ENCODE measurements at places on chromosomes 6 and 20.

- DNase-seq, result no peak
Observed at GRCh38 chr20:61497029-61497627, 245.1 kb downstream of the CDH4 start.

- no peak for DNase-seq
Observed at GRCh38 chr20:63061051-63061770, 54.4 kb upstream of the BHLHE23 start.

- no peak for DNase-seq
Observed at GRCh38 chr6:23870496-23870895, 255.5 kb upstream of the NRSN1 start.

DNA sequence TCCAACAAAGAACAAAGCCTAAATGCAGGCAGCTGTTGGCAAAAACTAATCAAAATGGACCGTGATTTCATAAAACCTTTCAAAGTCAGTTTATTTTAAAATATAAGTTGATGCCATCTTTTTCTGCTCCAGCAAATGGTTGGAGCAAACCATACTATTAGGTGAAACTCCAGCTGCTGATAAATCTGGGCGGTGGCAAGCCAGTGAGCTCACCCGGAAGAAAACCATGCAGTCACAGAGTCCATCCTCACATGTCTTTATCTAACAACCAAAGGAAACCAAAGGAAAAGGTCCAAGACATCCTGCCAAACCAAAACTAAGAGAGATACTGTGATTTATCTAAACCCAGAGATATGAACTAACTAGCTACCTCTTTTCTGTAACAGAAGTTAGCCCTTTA, 72.6 kb downstream of the HIVEP2 start:
- DNase-seq, result peak; percentile 87

- peak; percentile 60 for DNase-seq
Observed at GRCh38 chr6:12605888-12606345, 110.7 kb upstream of the PHACTR1 start.

GRCh38 chr6:7916959-7917358, 6.4 kb upstream of the TXNDC5 start:
- DNase-seq, result no peak

- DNase-seq, result no peak
Observed at GRCh38 chr6:4883298-4883697, 107.1 kb downstream of the CDYL start.

GRCh38 chr20:9977629-9978028, 57.2 kb upstream of the ANKEF1 start:
- DNase-seq, result no peak

- DNase-seq, result no peak
Observed at GRCh38 chr6:130958468-130958867, 104.6 kb downstream of the EPB41L2 start.

GRCh38 chr6:38345586-38345985, 294.1 kb downstream of the BTBD9 start:
- no peak for DNase-seq

- no peak for DNase-seq
Observed at GRCh38 chr6:130888246-130888645, 61.0 kb downstream of the SMLR1 start.

DNA sequence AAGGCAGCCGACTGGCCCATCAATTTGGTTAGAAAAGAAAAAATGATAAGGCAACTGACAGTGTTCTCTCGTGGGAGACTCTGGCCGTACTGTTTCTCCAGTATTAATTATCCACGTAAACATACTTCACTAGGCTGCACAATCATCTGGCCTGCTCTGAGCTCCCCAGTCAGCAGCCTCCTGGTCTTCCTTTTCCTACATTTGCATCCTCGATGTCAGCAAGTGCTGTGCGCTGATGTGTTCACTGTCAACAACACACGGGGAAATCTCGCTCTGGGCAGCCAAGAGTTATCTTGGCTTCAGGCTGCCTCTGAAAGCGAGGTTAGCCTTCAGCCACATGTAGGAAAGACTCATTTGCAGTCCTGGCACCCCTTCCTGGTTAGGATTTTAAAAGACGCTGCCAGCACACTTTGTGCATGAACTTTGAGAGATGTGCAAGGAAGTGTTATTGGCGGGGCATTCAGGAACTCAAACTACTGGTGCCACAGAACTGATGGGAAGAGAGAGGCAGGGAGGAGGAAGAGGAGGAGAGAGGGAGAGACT, 460.5 kb upstream of the ARID1B start:
- no peak for DNase-seq

DNA sequence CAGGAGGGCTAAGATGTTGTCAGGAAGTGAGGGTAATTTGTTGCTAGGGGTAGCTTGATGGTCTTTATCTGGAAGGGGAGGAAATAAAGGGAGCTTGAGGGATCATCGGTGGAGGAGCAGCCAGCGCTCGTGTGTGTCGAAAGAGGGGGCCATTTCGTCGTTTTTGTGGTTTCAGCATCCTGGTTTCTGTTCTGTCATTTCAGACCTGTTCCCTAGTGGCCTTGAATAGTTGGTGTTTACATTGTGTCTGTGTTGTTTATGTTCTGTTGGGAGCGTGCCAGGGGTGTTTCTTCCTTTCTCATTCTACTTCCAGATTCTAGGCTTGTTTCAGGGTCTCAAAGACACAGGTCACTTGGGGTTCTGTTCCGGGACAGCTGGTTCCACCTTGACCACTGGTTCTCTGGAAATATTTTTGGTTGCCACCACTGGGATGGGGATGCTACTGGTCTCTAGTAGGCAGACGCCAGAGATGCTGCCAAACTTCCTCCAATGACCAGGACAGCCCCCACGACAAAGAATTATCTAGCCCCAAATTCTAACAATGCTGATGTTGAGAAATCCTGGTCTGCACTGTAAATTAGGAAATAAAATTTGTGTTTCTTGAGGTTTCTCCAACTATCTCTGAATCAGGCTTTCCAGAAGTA, 113.9 kb upstream of the NAA20 start:
- no peak for DNase-seq

DNA sequence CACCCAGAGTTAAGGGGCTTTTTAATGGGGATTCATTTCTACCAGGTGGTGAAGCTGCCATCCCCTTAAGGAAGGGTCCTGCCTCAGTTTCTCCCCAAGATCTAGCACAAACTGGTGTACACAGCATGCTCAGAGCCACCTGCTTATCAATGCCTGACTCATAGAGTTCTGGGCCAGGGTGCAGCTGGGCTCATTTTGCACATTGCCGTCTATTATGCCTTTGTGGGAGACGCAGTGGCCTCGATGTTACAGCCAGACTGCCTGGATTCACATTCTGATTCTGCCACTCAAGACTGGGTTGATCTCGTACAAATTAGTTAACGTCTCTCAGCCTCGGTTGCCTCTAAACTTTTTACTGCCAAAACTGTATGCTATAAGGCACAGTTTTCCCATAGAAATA, 365.7 kb downstream of the ZFAND3 start:
- DNase-seq, result no peak

DNA sequence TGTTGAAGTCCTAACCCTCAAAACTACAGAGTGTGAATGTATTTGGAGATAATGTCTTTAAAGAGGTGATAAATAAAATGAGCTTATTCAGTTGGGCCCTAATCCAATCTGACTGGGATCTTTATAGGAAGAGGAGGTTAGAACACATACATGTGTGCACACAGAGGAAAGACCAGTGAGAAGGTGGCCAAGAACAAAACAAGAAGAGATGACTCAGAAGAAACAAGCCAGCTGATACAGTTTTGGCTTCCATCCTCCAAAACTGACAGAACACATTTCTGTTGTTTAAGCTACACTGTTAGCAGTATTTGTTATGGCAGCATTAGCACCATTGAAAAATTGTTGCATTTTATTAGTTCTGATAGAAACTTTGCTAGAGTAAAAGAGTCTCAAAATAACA, 609.3 kb upstream of the IMPG1 start:
- no peak for DNase-seq

- DNase-seq, result no peak
Observed at GRCh38 chr6:36289281-36289878, 19.5 kb downstream of the PNPLA1 start.

- DNase-seq, result no peak
Observed at GRCh38 chr6:157560691-157561413, 179.9 kb downstream of the ZDHHC14 start.

GRCh38 chr6:90545448-90545847, 41.4 kb downstream of the MAP3K7 start:
- DNase-seq, result no peak

GRCh38 chr20:47574616-47575364, 73.1 kb downstream of the NCOA3 start:
- DNase-seq, result no peak

- no peak for DNase-seq
Observed at GRCh38 chr20:38113401-38114325, 51.4 kb downstream of the TGM2 start.

DNA sequence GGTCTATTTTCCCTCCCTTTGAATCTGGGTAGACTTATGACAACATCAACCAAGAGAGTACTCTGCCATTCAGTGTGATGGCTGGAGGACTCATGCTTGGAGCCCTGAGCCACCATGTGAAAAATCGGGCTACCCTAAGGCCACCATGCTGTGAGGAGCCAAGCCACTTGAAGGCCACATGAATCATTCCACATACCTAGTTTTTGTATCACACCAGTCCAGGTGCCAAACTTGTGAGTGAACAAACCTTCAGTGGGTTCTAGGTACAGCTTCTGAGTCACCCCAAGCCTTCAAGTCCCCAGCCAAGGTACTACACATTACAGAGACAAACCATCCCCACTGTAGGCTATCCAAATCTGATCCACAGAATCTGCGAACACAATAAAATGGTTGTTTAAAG, 37.4 kb upstream of the E2F3 start:
- no peak for DNase-seq

DNA sequence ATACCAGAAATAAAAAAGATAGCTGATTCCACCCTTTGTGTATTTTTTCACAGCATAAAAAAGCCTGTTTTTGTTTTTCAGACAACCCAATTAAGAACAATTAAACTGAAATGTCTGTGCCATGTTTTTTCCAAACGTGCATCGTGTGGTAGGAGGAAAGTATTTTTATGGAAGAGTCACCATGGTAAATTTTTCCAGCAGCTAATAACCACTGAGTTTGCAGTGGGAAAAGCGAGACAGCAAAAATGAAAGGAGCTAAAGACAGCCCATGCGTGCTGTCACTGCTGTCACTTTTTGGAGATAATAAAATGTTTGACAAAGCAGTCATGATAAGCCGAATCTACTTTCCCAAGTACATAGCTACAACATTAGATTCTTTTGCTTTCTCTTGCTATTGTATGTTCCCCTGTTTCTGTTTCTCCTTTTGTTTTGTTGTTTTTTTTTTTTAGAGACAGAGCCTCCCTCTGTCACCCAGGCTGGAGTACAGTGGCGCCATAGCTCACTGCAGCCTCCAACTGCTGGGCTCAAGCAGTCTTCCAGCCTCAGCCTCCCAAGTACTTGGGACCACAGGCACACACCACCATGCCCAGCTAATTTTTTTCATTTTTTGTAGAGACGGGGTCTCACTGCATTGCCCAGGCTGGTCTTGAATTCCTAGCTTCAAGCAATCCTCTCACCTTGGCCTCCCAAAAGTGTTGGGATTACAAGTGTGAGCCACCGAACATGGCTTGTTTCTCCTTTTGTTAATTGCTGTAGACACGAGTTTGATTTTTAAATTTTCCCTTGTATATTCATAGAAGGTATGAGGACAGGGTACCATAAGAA, 261.3 kb downstream of the TMEM242 start:
- no peak for DNase-seq

GRCh38 chr6:158374020-158374419, 61.8 kb downstream of the TULP4 start:
- no peak for DNase-seq

DNA sequence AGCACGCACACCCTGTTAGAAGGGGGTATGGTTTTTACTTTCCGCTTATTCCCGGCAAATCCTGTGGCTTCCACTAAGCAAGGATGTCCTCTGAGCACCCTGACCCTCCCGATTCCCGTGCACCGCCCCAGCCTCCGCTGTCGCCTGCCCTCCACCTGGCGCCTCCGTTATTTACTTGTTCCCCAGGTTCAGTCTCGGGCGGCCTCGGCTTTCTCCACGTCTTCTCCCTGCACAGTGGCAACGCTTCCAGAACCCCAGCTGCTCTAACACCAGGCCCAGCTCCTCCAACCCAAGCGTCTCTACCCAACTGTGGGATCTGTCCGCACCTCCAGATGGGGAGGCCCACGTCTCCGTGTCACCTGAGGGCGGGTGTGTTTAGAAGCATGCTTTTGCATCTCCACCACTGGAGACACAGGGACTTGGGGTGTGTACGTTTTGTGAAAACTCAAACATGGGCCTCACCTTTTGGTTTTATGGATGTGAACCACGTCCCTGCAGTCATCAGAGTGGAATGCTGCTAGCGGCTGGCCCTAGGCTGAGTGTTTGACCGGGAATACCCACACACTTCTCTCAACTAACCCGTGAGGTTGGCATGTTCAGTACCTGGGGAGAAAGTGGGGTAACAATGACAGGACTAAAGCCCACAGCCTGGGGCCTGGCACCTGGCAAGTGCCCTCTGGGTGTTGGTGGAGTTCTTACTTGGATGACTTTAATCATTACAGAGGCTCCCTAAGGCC, 79.9 kb downstream of the THBS2 start:
- DNase-seq, result no peak

DNA sequence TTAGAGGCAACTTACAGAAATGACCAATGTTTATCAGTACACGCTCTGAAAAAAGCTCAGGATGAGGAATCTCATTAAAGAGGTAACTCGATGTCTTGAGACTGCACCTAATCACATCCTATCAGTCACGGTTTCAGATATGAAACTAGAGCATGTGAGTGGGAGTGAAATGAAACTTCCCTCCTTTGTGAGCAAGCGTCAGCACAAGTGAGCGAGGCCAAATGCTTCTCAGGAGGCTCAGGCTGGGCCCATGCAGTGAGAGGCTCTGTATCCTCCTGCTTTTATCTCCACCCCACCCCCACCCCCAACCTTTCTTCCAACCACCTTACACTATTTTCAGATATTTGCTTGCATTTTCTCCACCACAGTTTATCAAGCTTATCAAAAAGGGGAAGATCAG, 140.8 kb upstream of the RIMS1 start:
- no peak for DNase-seq

DNA sequence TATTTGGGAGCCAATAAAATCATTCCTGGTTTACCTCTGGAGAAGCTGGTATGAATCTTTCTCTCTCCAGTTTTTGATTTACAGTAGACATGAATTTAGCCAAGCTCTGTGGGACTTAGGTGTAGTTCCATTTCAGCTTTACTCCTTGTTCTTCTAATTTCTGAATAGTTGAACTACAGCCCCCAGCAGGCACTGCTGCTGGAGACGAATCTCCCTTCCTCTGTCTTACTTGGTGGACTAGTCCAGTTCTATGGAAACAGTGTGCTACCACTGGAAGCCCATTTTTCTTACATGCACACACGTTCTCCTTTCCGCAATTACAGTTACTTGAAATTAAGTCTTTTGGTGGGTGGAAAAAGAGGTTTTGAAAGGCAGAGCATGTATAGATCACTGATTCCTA, 42.3 kb downstream of the RALGAPB start:
- DNase-seq, result no peak

DNA sequence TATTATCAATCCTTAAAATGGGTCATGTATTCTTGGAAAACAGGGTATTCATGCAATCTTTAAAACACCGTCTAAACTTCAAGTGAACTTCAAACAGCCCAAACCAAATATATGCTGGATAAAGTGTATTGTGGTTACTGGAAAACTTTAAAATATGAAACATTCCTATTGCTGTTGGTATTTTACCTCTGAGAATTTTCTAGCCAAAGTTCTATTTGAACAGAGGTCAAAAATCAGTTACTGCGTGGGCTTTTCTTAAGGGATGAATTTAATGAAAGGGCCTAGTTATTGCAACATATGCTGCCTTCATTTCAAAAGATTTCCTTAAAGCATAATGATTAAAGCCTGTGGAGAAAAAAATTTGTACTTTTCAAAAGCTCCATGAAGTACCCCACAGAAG, 436.0 kb downstream of the PLCB1 start:
- DNase-seq, result no peak

Measured in kidney glomerular epithelial cell (primary cell).